ENCODE measurements at places on chromosomes 7 and 10.

DNA sequence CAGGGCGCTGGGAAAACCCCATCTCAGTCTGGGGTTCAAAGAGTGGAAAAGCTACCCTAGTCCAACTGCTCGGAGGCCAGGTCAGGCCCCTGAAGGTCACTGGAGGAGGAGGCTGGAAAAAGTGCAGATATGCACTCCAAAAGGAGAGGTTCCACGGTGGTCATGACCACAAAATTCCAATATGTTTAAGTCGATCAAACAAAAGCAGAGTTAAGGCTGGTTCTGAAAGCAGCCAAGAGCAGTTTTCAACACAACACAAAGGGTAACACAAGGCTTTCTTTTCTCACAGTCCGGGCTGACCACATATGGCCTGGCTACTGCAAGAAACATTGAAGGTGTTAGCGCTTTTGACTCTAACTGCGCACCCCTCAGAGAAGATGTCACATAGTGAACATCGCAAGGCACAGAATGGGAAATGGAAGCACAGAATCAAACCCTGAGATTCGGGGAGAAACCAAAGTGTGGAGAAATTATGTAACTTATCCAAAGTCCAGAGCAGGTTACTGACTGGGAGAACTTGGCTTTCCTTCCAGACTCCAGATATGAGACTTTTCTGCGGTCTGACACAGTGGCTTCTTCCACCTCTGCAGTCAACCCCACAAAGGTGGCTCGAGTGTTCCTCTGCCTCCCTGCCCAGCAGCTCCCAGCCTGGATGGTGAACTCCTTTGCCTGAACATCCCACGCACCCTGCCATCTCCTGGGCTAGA lies 1.3 kb upstream of the GRB10 start:
- DNase-seq, result no peak

DNA sequence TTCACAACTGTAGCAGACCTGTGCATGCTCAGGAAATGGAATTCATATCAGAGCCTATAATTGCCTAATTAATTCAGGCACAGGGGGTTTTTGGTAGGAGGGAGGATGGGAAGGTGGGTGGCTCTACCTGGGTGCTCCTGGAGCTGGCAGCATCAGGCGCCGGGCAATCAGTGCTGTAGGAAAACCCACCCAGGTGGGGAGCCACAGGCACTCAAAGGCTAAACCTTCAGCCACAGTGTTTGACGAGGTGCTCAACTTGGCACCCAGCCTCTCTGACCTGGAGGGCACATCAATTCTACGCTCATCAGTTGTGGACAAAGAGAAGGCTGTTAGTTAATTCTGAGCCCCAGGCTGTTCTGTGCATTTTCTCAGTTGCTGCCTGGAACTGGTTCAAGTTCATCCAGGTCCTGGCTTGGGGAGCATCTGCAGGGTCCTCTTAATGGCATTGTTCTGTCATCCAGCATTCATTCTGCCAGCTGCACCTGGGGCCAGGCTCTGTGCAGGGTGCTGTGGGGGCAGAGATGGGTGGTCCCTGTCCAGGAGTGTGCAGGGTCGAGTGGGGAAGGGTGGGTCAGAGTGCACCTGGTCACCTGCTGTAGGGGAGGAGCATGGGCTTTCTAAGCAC lies 54.1 kb upstream of the NPTX2 start:
- no peak for DNase-seq

DNA sequence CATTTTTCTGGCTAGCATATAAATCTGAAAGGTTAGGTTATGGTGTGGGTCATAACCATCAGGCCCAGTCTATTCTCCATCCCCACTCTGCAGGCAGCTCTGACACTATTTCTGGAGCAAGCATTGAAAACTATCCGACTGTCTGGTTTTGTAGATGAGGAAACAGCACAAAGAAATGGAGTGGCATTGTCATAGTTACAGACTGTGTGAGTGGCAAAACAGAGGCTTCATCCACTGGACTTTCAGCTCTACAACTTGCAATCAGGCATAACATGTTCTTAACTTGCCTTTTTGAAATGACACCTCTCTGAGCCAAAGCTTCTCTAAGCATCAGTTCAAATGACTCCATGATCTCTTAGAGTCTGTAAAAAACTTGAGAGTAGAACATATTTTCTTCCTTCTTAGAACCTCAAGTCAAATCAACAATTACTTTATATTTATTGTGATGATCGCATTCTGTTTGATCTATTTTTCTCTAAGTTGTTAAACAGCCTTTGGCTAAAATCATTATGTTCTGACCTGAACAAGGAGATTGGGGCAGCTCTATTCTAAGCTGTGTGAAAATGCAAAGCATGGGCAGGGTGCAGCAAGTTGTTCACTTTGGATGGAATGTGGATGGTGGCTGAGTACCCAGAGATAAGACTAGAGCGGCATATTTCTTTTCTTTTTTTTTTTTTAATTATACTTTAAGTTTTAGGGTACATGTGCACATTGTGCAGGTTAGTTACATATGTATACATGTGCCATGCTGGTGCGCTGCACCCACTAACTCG lies 68.5 kb downstream of the LRRC4 start:
- no peak for DNase-seq

DNA sequence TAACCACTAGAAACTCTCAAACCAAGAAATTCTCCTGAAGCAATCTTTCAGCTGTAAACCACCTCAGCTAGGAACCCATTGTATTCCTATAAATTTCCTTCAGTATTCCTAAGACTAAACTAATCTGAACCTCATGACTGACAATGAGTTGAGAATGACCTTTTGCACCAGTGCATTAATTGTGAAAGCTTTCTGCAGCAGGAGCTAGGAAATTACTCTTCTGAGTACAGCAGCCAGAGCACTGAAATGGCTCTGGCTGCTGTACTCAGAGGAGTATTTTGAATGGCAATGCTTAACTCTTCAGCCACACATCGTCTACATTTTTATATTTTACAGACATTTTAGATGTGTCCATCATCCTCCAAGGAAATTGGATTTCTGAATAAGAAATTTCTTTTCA lies 109.7 kb downstream of the PCDH15 start:
- DNase-seq, result no peak
